ENCODE measurements at places on chromosomes 16 and 17.

GRCh38 chr16:76265434-76266045 is 11.7 kb upstream of the CNTNAP4 start:
- DNase-seq: peak; percentile 13

DNA sequence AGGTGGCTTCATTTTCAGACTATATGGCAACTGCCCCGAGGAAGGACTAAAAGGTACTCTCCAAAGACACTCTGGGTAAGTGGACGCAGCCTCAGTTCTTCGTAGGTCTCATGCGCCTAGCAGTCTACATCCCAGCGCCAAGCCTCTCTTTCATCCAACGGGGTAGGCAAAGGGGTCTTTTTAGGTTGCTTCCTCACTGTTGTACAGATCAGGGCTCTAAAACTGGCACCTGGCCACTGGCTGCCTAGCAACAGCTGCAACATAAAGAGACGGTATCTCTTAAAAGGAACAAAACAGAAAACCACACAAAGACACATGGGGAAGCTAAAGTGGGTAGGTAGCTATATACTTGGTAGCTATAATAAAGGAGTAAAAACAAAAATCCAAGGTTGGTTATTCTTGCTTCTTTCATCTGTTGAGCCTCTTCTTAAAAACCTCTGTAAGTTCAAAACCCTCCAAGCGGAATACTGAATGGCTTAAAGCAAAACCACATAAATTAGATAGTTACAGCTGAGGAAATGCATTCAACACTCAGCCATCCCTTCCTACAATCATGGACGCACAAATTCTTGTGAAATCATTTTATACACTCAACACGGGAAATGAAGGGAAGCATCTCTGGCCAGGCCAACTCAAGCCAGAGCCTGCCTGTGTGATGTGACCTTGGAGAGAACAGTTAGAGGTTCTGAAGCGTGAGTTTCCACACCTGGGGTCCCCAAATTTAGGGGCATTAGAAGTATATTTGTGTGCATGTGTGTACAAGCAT is 22.7 kb downstream of the CYTH1 start:
- peak; percentile 63 for DNase-seq

DNA sequence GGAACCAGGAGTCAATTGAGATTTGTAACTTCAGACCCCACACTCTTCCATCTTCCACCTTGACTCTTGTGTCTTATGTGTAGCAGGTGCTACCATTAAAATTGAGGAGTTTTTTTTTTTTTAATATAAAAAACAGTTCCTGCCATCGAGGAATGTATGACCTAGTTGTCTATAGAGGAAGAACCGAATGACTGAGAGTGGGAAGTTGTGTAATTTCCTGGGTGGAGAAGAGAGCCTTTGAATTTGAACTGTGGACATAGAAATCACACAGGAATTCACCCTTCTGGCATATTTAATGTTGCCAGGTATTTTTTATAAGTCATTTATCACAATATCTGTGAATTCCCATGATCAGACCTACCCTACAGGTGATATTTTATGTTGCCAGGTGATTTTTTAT is 22.0 kb downstream of the SP2 start:
- peak; percentile 52 for DNase-seq

DNA sequence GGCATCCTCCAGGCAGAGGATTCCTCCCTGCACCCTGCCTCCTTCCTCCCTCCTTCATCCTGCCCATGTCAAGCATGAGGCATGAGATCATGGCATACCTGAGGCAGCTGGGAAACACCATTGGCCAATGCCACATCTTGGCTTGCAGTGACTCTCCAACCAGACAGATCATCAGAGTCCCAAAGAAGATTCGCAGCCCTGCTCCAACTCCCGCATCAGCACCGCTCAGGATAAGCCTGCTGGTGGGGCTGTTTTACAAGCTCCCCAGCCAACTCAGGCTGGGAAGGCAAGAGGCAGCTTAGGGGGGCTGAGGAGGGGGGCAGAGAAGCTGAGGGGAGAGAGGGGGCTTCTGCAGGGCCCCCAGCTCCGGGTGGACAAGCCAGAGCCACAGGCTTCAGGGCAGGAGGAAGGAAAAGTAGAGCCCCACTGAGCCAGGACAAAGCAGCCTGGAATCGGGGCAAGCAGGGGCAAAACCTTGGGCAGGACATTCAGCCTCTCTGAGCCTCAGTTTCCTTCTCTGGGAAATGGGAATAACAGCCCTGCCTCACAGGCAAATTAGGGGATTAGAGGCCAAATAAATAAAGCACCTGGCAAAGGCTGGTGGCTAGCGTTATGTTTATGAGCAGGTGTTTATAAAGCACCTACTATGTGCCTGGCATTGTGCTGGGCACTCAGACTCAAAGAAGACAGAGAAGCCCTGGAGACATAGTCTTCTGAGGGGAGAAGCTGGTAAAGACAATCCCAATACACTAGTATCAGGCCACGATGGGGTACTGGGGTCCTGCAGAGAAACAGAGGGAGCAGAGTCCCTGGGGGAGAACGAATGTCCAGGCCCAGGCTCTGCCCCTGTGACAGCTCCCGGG is 88.1 kb downstream of the GOSR1 start:
- no peak for DNase-seq

DNA sequence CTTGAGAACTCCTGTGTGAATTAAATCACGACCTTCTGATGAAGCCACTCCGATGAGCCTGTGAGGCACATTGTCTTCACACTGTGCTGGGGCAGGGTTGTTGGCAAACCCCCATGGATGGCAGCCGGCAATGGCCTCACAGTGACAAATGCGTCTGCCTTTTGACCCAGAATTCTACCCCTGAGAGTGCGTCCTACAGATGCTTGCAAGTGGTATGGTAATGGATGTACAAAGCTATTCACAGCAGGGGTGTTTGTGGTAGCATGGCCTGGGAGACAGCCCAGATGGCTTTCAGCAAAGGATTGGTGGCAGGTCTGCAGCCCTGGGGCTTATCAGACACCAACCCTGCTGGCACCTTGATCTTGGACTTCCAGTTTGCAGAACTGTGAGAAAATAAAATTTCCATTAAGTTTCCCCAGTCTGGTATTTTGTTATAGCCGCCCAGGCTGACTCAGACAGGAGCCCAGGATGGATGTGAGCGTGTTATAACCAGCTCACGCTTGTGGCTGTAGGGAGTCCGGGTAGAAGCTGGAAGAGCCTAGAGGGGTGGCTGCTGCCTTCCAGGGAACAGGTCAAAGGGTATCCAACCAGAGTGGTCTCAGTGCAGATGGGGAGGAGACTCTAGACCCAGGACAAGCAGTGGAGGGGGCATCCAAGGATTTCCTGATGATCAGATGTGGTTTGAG is 10.1 kb downstream of the AFMID start:
- DNase-seq: no peak

DNA sequence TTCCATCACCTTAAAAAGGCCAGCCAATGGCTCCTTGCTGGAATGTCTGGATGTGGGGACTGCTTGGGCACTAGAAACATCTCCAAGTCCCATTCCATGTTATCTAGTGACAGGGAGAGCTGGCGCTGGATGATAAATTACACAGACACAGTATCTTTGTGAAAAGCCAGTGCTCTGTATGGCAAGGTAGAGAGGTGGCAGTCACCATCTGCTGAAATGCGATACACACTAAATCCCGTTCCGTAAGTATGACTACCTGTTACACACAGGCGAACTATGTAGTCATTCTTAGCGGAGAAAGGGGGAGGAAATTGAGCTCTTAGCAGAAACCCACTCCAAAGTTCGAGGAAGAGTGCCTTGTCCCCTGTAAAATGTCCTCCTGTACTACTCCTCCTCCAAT is 81.0 kb upstream of the MYOCD start:
- no peak for DNase-seq

DNA sequence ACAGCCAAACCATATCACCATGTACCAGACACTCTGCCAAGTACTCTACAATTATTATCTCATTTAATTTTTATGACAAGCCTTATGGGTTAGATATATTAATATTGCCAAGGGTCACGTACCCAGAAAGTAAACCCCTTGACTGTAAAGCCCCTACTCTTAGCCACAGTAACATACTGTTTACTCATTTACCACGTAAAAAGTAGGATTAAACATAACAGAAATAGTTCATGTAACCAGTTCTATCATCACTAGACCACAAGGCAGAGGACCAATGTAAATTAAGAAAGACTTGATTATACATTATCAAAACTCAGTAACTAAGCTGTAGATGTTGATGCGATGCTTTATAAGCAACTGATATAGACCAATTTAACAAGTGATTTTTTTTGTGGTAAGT is 101.5 kb upstream of the CNTNAP4 start:
- no peak for DNase-seq
